ENCODE measurements at places on chromosomes 5 and 9.

- no peak for DNase-seq
These were observed 14.2 kb downstream of the PRRT1B start for GRCh38 chr9:131559421-131560000.

DNA sequence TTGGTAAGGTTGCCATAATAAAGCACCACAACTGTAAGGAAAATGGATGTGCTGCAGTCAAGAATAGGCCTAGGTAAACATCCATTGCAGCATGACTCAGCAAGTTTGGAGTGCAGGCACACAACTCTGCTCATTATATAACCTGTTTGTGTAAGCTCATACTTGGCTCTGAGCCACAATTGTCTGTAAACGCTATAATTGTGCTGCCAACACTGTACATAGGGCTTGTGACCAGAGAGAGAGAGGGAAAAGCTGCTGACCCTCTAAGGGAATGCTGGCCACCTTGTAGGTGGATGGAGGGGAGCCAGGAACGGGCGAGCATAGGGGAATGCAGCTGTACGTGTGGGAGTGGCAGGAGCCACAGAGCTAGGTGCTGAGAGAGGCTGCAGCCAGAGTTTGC is 2186.5 kb upstream of the ACO1 start:
- peak; percentile 32 for DNase-seq

DNA sequence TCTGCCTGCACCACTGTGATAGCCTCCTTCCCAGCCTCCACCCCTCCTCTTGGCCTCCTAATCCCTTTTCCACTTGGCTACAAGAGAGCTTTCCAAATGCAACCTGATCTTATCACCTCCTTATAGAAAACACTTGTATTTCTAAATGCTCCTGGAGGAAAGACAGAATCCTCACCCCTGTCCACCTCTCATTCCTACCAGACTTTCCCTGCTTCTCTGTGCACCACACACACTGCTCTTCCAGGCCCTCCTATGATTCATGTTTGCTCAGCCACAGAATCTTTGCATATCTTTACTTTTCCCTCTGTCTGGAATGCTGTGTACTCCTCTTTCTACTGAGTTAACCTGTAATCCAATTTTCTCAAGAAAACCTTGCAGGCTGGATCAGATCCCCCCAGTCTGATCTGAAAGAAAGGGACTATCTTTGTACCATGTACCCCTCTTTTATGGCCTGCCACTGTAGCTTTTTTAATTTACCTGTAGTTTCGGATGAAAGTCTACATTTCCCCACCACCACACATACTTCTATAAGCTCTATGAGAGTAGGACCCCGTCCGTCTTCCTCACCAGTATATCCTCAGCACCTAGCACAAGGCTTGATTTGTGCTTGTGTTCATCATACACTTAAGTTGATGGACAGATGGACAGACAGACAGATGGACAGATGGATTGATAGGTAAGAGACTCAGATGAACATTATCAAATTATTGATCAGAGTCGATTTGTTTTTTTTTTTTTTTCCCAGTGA is 95.3 kb downstream of the GALNT10 start:
- no peak for DNase-seq

GRCh38 chr5:154646745-154647113 is 108.4 kb upstream of the LARP1 start:
- DNase-seq, result no peak

- DNase-seq, result no peak
These were observed 173.5 kb downstream of the ZNF608 start for GRCh38 chr5:124572971-124573370.

DNA sequence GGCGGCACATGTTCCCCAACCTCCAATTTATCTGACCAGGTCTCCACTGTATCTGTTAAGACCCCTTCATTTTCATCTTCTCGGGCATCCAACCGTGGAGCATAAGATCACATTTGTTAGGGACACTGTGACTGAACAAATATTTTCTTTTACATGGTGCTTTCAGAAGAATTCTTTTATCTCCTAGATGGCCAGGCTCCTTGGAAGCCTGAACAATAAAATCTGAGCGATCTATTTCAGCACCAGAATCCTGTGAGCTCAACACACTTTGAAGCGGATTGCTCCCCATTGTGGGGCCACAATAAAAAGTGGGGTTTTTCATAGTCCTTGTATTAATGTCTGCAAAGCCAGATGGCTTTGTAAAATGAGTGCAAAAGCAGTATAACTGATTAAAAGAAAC is 273.7 kb downstream of the CD180 start:
- DNase-seq, result no peak

Measured in NCI-H1417 (cell line).